Pancreas (tissue), 10 donors: ENCODE measurements at places on chromosomes 1 and 21. TPM values are rescaled to one million over a fixed set of nuclear protein-coding genes. Genes with fewer than 3 reads are reported as not detected.

GRCh38 chr1:223140611-223141405 is 2.2 kb downstream of the TLR5 start:
- DNase-seq: no peak
- H3K4me1 ChIP-seq: peaks cover 12% of the 10 kb centered on the region
- H3K36me3 ChIP-seq: no peaks in the 10 kb centered on the region
- H3K27ac ChIP-seq: peak overlapping the region; percentile 82
- no peaks in the 10 kb centered on the region for H3K27me3 ChIP-seq

- peak overlapping the region; percentile 68 for H3K4me3 ChIP-seq
- peaks cover 11% of the 10 kb centered on the region for H3K4me1 ChIP-seq
- peak; percentile 45 for DNase-seq
- H3K27me3 ChIP-seq: no peaks in the 10 kb centered on the region
- H3K36me3 ChIP-seq: peaks cover 6% of the 10 kb centered on the region
Measured at GRCh38 chr1:203860396-203861025, 888 bp upstream of the SNRPE start.

The YIPF1 gene
- total RNA-seq: 11.6 TPM

- no peak overlapping the region for H3K27ac ChIP-seq
- H3K4me1 ChIP-seq: peaks cover 6% of the 10 kb centered on the region
- no peaks in the 10 kb centered on the region for H3K27me3 ChIP-seq
- H3K4me3 ChIP-seq: no peak overlapping the region
- H3K36me3 ChIP-seq: peaks cover 6% of the 10 kb centered on the region
- DNase-seq: no peak
Measured at GRCh38 chr1:113617438-113618141, 141.7 kb downstream of the PHTF1 start.

GRCh38 chr1:207414606-207415108 is 39.5 kb upstream of the CR2 start:
- no peak for DNase-seq
- H3K27ac ChIP-seq: no peak overlapping the region

GRCh38 chr1:2311184-2312032 is 79.9 kb downstream of the MORN1 start:
- no peaks in the 10 kb centered on the region for H3K4me1 ChIP-seq
- no peak overlapping the region for H3K4me3 ChIP-seq
- H3K36me3 ChIP-seq: peaks cover 16% of the 10 kb centered on the region
- no peak overlapping the region for H3K27ac ChIP-seq
- no peak for DNase-seq
- no peaks in the 10 kb centered on the region for H3K27me3 ChIP-seq

GRCh38 chr1:228842094-228842775 is 107.0 kb downstream of the RHOU start:
- H3K4me1 ChIP-seq: peaks cover 20% of the 10 kb centered on the region
- no peaks in the 10 kb centered on the region for H3K36me3 ChIP-seq
- H3K4me3 ChIP-seq: no peak overlapping the region

DNA sequence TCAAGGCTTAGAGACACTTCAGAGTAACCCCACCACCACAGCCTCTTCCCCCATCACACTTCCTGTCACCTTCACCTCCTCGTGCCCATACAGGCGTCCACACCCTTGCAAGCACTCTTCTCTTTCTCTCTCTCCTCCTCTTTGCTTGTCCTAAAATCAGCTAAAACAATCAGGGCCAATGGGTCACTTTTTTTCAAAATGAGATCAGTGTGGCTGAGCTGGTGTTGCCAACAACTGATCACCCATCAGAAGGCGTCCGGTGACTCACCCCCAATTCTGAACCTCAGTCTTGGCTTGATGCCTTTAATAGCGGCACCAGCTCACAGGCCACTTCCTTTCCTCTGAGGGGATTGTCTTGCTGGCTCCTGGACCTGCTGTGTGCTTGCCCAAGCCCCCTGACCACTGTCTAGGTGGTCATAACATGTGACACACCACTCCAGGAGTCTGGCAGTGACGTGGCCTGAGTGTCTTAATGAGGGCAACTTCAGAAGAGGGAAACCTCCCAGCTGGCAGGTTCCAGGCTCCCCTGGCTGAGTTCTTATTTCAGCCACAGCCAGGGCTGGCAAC is 1.6 kb downstream of the DRAXIN start:
- H3K27ac ChIP-seq: no peak overlapping the region
- no peaks in the 10 kb centered on the region for H3K36me3 ChIP-seq
- DNase-seq: no peak

The SYCP1 gene
- total RNA-seq: not detected

The GJB5 gene
- not detected for total RNA-seq

GRCh38 chr1:37867784-37868183 is 8.4 kb upstream of the MTF1 start:
- no peaks in the 10 kb centered on the region for H3K27me3 ChIP-seq
- no peak overlapping the region for H3K27ac ChIP-seq
- DNase-seq: no peak
- H3K36me3 ChIP-seq: no peaks in the 10 kb centered on the region

The FAM177B gene
- 0.20 TPM for total RNA-seq

DNA sequence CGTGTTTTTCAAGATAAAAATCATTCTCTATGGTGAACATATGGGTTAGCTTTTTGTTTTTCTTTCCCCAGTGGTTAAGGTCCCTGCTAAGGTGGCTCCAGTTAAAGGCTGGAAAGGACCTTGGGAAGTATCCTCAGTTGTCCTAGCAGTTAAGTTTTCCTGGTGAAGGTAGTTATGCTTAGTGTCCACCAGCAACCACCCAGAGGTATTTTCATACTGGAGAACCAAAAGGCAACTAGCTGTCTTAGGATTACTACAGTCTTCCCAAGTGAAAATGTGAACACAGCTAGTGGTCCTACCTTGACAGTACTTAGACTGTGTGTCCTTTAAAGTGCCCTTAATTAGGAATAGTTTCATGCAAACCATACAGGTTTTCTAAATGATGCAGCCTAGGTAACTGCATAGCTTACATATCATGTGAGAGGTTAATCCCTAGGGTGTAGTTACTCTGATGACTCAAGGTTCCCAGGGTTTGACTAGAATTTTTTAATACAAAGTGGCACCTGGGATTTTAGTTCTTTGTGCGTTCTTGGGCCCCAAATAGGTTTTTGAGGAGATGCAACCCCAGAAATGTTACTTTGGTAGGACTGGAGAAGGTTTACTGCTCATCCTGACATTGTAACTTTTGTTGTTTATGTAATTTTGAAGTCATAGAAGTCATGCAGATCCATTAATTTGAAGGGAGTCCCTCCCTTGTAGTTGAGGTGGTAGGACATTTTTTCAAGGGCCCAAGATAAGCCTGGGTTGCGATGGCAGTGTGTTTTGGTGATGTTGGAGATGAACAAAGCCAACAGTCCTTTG is 36.5 kb downstream of the YY1AP1 start:
- H3K4me3 ChIP-seq: no peak overlapping the region
- H3K27me3 ChIP-seq: no peaks in the 10 kb centered on the region
- no peak overlapping the region for H3K27ac ChIP-seq
- no peaks in the 10 kb centered on the region for H3K36me3 ChIP-seq

The VANGL1 gene
- total RNA-seq: 6.0 TPM

The PLCH2 gene
- total RNA-seq: 3.4 TPM

- no peak for DNase-seq
- no peaks in the 10 kb centered on the region for H3K4me1 ChIP-seq
- H3K27me3 ChIP-seq: no peaks in the 10 kb centered on the region
- H3K27ac ChIP-seq: no peak overlapping the region
Measured at GRCh38 chr1:82830690-82831380, 1030.1 kb downstream of the ADGRL2 start.
